Astrocyte of the spinal cord (primary cell): ENCODE measurements at places on chromosomes 6 and 20.

GRCh38 chr6:67933278-67933677, 701.8 kb upstream of the ADGRB3 start:
- no peak for DNase-seq

DNA sequence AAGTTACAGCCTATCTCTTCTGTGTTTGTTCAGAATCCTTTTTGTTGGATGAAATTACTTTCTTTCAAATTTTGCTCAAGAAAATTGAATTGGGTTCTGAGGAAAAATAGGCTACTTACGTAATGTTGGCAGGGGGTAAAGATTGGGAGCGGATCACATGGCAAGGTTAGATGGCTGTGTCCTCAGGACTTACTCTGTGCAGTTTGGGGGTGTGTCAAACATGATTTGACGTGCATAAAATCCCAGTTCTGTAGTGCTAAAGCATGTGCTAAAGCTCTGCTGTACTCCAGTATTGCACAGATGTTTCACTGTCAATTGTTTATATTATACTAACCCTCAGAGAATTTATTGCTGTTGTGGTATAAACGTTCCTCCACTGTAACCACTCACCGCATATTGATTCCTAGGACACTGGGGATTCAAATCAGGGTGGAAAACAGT, 2.6 kb downstream of the NT5E start:
- DNase-seq = peak; percentile 80

DNA sequence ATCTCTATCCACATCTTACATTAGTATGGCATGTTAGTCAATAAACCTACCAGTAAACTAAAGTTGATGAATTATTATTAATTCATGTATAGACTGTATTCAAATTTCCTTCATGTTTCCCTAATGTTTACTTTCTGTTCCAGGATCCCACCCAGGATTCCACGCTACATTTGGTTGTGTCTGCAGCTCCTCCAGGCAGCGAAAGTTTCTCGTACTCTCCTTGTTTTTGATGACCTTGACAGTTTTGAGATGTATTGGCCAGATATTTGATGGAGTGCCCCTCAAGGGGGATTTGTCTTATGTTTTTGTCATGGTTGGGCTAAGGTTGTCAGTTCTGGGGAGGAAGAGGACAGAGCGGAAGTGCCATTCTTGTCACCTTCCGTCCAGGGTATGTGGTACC, 445.2 kb upstream of the CDH4 start:
- DNase-seq = no peak

DNA sequence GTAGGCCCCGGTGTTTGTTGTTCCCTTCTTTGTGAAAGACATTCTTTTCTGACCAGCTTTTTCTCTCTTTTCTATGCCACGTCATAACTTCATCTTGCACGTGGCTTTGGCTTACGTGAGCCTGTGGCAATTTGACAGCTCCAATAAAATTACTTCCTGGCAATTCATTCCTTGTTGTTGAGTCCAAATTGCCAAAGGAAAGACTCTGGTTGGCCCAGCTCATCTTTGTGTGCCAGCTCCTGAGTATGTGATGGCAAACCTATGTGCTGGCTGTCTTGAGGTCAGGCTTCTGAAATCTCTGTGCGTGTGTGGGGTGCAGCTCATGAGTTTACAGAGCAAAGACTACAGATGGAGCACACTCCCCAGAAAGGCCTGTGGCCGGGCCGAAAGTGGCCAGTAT, 272.5 kb upstream of the SGK1 start:
- DNase-seq = peak; percentile 40
